Activated naive CD4-positive, alpha-beta T cell treated with anti-CD3 and anti-CD28 coated beads, Interleukin-2, amount 50 U/mL, for 72 hours (primary cell): ENCODE measurements at places on chromosomes 12 and 14.

DNA sequence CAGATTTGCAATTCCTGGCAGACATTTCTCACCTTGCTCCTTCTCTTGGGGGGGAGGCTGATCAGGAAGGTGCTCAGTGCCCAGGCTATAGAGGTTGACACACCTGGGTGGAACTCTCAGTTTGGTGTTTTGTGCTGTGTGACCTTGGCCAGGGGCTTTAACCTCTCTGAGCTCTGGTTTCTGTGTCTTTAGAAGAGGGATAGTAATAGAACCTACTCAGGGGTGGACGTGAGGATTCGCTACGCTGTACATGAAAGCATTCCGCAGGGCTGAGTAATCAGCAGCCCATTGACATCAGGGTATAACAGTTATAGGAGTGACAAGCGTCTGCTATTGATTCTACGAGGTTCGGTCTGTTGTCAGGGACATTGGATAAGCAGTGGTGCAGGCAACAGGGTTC, 98.1 kb downstream of the PHETA1 start:
- no peak for DNase-seq

- no peak for DNase-seq
Measured at GRCh38 chr14:34453226-34453625, 8.8 kb downstream of the SPTSSA start.

- DNase-seq: no peak
Measured at GRCh38 chr12:80710727-80711449, 3.5 kb downstream of the MYF6 start.

DNA sequence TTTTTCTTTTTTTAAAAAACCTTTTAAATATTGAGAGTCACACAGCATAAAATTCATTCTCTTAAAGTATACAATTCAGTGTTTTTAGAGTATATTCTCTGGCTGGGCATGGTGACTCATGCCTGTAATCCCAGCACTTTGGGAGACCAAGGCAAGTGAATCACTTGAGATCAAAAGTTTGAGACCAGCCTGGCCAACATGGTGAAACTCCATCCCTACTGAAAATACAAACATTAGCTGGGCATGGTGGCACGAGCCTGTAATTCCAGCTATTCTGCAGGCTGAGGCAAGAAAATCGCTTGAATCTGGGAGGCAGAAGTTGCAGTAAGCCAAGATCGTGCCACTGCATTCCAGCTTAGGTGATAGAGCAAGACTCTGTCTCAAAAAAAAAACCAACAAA, 68.4 kb upstream of the BCAT1 start:
- no peak for DNase-seq

DNA sequence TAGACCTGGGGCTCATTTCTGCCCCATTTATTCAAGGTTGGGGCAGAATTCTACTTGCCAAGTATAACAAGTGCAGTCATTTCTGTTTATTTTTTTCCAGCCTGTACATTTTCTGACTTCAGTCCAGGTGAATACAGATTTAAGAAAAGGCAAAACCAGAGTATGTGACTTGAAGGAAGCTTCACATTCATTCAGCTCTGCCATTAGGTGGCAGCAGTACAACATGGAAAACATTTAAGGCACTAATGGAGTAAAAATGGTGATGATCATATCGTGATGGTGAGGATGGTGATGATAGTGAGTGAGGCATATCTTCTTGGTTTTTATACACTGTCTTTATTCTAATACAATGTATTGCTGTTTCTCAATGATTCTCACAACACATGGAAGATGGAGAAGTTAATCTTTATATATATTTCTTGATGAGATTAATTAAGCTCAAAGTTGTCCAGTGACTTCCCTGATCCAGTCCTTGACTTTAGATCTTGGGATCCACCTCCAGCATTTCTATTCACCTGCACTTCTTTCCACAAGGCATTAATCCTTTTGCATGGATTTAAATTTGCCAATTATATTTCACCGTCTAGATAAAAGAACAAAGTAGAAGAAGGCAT, 176.7 kb upstream of the SEL1L start:
- DNase-seq: no peak

GRCh38 chr14:47240748-47241437, 434.5 kb downstream of the MDGA2 start:
- no peak for DNase-seq

GRCh38 chr12:110340706-110341105, 59.7 kb downstream of the ATP2A2 start:
- DNase-seq: no peak

DNA sequence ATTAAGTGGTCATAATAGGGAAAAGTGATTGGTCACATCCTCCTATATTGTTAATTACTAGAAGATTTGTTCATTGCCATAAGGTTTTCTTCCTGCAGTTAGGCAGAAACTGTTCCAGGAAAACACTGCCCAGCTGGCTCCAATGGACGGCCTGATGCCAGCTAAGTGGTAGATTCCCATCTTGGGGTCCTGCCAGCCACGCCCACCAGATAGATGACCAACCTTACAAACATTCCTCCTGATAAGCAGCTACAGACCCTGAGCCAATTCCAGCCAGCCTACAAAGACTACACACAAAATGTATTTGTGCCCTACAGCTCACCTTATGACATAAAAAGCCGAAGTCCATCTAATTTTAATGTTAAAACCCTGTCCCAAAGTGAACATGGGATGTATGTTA, 685.9 kb upstream of the USP15 start:
- no peak for DNase-seq

DNA sequence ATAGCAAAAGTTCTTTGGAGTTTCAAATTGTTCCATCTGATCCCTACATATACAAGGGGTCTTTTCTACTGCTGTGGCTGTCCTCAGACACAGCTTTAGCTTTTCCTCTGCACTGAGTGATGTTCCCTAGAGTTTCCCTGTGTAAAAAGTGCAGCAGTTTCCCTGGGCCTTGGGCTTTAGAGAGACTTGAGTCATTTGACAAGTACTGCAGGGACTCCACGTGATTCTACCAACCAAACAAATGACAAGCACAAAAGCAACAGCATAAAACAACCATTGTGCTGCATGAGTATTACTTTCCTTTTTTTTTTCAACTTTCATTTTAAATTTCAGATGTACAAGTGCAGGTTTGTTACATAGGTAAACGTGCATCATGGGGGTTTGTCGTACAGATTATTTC, 272.8 kb downstream of the PDZRN4 start:
- no peak for DNase-seq

GRCh38 chr14:73777420-73777819, 63.2 kb upstream of the PNMA1 start:
- DNase-seq: no peak

DNA sequence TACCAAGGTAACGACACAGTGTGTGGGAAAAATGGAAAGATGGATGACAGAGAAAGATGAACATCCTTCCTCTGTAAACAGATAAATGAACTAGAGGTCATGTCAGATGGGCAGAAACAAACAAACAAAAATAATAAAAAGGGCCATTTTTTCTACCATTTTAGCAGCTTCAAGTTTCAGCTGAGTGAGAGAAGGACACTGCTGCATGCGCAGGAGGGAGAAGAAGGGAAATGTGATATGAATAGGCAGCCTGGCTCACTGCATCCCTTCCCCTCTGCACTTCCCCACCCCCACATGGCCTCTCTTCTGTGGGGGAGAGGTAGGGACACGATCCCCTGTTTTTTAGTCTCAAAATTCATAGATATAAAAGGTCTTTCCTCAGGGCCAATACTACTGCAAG, 492.0 kb downstream of the NELL2 start:
- no peak for DNase-seq

GRCh38 chr12:100460702-100461101, 13.0 kb upstream of the NR1H4 start:
- DNase-seq: no peak

GRCh38 chr12:23862701-23863100, 86.8 kb downstream of the SOX5 start:
- no peak for DNase-seq

GRCh38 chr14:20356422-20356821, 13.0 kb downstream of the PARP2 start:
- DNase-seq: no peak

- no peak for DNase-seq
Measured at GRCh38 chr12:70251661-70252060, 8.4 kb downstream of the CNOT2 start.

DNA sequence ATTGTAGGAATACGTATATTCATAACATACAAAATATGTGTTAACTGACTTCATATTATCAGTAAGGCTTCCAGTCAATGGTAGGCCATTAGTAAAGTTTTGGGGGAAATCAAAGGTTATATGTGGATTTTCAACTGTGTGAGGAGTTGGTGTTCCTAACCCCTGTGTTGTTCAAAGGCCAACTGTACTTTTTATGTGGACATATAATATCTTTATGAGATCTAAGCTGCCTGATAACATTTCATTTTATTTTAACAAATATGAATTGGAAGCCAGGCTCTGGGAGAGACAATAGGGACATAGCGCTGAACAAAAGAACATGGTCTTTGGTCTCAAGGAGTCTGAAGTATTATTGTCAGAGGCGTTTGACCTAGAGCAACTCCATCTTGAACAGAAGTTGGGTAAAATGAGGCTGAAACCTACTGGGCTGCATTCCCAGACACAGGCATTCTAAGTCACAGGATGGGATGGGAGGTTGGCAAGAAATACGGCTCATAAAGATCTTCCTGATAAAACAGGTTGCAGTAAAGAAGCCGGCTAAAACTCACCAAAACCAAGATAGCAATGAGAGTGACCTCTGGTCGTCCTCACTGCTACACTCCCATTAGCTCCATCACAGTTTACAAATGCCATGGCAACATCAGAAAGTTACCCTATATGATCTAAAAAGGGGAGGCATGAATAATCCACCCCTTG, 147.2 kb downstream of the KSR2 start:
- DNase-seq: no peak
